Stimulated activated CD4-positive, alpha-beta T cell treated with anti-CD3 and anti-CD28 coated beads, TNF-alpha, amount 100 ng/mL, for 4 hours (primary cell): ENCODE measurements at places on chromosomes 6 and 20.

DNA sequence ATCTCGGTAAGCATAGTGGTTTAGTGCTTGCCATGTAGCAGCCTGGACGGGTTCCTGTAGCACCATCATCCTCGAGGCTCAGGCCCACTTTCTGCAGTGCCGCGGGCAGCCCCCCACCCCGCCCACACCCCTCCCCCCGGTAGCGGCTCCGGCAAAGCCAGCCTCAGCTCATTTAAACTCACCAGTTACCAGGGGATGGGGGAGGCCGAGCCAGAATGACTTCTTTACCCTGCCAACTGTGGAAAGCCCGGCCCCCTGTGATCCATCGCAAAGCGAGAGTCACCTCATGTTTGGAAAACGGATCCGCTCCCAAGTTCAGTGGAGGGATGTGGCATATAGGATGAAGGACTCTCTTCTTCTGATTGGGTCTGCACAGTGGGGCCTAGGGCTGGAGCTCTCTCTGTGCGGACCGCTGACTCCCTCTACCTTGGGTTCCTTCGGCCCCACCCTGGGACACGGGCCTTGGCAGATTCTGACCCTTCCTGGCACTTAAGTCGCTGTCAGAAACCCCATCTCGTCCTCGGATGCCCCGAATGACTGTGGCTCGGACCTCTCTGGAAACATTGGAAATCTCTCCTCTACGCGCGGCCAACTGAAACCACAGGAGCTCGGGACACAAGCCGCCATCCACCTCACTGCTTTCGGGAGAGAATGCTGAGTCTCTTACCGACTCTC is 337.8 kb upstream of the DEFB115 start:
- DNase-seq = no peak

DNA sequence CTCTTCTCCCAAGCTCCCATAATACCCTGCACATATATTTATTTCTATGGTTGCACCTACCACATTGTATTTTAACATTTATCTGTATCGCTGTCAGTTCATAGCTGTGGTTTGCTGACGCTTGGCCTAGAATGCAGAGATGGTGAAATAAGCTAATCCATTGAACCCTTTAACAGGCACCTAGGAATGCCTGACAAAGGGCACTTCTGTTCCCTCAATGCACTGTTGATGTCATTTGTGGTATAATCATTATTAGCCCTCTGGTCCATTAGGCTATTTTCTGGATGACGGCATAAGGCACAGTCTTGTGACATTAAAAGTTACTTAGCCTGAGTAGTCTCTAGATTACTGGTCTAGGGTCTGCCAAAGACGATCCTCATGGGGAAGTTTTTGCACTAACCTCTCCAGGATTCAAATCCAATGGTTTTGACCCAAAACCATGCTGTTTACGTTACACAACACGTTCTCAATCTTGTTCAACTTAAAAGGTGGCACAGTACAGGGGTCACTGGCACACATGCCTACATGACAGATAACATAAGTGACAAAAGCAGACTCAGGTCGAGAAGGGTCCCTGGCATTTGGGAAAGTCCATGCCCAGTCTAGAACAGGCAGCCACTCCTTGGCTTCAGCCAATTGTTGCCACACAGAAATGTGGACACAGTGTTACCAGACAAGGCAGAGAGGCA is 2.1 kb upstream of the YWHAB start:
- DNase-seq = no peak

GRCh38 chr20:41168281-41169161 is 31.2 kb downstream of the PLCG1 start:
- DNase-seq = no peak

- no peak for DNase-seq
These were observed 788 bp downstream of the TRIM40 start for GRCh38 chr6:30136570-30137286.

DNA sequence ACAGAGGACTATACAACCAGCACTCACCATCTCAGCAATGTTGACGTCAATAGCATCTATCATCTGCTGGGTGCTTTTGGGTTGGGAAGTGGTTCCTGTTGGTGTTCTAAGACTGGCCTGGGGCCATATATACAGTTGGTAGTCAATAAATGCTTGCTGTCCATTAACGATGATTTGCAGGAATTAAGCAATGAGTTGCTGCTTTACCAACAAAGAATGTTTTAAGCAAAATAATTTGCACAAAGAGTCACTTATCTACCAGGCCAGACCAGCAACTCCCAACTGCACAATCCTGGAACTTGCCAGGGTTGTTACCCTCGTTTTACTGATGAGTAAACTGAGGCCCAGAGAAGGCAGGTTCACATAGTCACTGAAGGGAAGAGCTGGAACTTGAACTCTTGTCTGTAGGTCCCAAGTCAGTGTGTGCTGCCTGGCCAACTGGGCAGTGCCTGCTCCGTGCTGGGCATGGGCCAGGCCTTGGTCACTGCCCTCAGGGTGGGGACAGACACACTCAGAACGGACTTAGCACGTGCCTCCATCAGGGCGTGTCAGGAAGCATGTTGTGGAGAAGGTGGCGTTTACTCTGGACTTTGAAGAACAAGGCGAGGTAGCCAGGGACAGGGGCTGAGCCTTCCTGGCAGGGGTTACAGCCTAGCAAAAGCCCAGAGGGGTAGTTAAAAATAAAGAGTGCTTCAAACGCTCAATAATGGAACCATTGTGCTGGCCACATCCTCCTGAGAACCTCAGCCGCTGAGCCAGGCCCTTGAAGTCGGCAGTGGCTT is 2.5 kb upstream of the SRC start:
- DNase-seq = no peak

DNA sequence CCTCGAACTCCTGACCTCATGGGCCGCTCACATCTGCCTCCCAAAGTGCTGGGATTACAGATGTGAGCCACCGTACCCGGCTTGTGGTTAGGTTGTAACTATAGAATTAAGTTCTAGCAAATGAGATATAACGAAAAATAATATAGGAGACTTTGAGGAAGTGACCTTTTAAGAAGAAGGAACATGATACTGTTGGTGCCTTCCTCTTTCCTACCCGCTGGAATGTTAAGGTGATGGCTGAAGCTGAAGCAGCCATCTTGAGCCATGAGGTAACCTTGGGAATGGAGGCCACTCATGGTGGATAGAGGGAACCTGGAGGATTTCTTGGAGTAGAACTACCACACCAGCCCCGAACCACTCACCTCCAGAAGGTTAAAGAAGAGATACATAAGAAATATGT is 48.1 kb upstream of the MDGA1 start:
- DNase-seq = no peak

- no peak for DNase-seq
These were observed 137.0 kb upstream of the RIN2 start for GRCh38 chr20:19621072-19621471.

- no peak for DNase-seq
These were observed 20.3 kb upstream of the SLA2 start for GRCh38 chr20:36666181-36666740.

DNA sequence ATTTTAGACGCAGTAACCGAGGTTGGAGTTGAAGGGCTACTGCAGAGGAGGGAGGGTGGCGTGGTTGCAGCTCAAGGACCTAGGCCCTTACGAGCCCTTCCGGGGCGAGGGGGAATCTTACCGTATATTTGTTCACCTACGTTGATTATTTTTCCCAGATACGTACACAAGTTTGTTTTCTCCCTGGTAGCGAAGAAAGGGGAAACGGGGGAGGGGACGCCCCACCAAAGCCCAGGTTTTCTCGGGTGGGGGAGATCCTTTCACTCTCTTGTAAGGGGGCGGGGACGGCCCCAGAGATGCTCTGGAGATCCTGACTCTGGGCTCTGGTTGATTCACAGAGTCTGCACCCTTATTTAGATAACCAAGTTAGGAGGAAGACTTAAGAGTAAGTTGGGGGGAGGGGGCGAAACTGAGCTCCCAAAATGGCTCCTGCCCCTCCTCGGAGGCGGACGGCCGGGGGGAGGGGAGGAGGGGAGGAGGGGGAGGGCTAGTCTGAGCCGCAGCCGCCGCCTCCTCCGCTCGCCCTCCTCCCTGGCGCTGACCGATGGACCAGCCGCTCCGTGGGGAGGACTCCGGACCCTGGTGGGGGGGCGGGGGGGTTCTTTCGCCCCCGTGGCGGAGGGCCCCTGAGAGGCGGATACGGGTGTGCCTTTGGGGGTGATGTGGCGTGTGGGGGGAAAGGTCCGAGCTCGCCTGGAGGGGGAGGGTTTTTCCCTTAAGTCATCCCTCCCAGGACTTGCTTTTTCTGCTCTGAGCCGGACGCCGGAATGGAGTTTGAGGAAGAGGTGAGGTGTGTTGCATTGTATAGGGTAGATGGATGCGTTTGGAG is 2.2 kb downstream of the BRD2 start:
- DNase-seq = peak; percentile 75

DNA sequence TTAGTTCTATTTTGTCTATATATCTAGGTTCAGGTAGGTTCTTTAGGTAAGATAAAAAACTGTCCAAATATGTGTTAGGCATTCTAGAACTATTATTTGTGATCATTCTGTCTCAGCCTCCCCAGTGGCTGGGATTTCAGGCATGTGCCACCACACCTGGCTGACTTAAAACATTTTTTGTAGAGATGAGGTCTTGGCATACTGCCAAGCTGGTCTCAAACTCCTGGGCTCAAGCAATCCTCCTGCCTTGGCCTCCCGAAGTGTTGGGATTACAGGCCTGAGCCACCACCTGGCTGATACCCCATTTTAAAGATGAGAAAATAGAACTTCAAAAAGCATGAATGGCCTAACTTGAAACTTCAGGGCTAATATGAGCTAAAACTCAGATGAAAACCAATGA is 33.9 kb downstream of the LHFPL5 start:
- no peak for DNase-seq

GRCh38 chr20:17298171-17298570 is 71.3 kb downstream of the PCSK2 start:
- no peak for DNase-seq

- DNase-seq = no peak
These were observed 438.8 kb upstream of the EYS start for GRCh38 chr6:66145867-66146266.

GRCh38 chr20:4006640-4007039 is 8.7 kb downstream of the RNF24 start:
- no peak for DNase-seq

DNA sequence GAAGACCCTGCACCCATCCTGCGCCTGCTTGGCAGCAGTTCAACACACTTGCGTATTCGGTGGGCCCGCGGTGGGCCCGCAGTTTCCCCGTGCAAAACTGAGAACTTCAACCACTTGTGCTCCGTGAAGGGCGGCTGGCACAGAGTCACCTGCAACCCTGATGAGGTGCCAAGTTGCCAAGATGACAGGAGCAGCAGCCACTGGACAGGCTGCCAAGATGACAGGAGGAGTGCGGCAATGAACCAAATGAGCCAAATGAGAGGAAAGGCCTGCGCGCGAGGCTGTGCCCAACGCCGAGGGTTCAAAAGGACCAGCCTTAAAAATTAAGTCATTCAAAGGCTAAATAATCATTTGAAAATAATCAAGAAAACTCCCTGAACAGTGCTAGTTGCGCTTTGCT is 20.1 kb downstream of the DIDO1 start:
- DNase-seq = no peak

DNA sequence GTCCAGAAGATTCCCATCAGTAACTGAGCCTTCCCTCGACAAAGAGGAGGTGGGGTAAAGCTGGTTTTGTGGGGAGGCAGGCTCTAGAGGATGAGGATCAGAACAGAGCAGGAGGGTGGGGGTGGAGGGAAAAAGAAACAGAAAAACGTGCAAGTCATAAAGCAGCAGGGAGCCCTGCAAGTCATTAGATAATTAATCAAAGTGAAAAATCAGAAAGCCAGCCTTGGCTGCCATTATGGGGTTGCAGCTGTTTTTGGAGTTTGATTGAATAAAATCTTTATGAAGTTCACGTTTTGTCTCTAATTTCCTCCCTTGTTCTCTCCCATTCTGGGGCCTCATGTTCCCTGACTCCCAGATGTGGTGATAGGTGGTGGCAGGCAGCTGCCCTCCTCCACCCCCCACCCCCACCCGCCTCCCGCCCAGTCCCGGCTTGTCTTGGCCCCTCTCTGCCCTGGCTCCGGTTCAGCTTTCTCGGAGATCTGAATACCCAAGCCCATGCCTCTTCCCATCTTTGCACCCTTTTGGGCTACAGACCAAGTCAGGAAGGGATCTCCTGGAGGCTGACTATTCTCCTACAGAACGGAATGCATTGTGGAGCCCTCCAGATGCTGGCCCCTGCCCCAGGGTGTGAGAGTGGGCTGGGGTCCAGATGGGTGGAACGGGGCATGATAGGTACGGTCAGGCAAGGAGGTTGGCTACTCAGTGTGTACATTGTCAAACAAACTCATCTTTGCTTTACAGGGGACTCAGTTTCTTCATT is 141.8 kb downstream of the CDC5L start:
- DNase-seq = no peak

DNA sequence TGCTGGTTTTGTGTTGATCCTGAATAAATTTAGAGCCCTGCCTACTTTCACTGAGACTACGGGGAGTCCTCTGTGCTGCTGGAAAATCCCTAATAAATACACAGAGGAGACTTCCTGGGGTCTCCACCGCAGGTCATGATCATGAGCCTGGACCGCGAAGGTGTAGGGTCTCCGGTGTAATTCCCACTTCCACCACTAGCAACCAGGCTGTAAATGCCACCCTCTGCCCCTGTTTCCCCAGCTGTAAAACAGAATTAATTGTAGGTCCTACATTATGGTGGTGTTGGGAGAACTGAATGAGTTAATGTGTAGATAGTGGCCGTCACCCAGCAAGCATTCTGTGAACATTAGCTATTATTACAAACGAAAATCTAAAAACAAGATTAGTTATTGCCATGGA is 191.6 kb upstream of the THBS2 start:
- no peak for DNase-seq

GRCh38 chr6:79671600-79672266 is 40.6 kb downstream of the SH3BGRL2 start:
- peak; percentile 34 for DNase-seq

DNA sequence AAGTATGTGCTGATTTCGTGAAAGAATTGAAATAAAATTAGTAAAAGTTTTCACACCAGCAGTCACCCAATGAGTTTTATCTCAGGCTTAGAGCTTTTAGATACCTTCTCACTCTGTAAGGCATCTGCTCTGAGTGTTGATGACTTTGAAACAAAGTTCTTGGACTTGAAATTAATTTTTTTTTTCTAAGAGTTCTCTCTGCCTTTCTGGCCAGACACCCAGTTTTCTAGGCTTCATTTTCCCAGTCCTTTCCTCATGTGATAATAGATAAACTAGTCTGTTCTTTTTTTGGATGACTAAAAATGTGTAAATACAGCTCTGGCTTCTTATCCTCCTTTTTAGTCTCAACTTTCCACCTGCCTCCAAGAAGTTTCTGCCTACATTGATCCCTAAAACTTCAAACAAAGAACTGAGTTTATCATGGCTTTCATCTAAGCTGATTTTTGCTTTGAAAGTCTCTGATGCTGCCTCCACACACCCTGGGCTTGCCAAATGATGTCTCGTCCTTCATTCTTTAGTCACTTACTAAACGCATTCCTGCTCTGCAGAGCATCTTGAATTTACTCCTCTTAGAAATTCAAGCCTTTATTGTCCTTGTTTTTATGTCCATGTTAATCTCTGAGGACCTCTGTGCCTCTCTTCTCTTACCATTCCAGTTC is 32.7 kb downstream of the SLX4IP start:
- no peak for DNase-seq

- no peak for DNase-seq
These were observed 16.1 kb downstream of the HLA-F start for GRCh38 chr6:29739136-29739881.
